Fibroblast of skin of back (primary cell): ENCODE measurements at places on chromosomes 4 and X.

GRCh38 chrX:148134578-148134977 is 153.4 kb downstream of the FMR1NB start:
- no peak for DNase-seq

DNA sequence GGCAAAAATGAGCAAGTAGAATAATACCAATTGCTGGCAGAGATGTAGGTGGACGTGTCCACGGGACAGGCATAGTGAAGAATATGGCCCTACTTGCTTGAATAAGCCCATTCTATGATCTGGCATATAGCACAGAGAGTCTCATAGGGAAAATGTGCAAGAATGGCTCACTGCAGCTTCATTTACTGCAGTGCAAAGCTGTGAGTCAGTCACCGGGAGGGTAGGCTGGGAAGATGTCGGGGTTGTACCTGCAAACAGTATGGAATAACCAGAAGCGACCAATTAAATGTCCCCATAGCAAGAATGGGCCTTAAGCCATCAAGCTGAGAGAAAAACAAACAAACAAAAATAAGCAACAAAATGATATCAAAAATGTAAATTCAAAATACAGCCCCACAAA is 74.3 kb downstream of the DHX15 start:
- no peak for DNase-seq

GRCh38 chrX:130770615-130771014 is 132.4 kb downstream of the ENOX2 start:
- DNase-seq: peak; percentile 83

DNA sequence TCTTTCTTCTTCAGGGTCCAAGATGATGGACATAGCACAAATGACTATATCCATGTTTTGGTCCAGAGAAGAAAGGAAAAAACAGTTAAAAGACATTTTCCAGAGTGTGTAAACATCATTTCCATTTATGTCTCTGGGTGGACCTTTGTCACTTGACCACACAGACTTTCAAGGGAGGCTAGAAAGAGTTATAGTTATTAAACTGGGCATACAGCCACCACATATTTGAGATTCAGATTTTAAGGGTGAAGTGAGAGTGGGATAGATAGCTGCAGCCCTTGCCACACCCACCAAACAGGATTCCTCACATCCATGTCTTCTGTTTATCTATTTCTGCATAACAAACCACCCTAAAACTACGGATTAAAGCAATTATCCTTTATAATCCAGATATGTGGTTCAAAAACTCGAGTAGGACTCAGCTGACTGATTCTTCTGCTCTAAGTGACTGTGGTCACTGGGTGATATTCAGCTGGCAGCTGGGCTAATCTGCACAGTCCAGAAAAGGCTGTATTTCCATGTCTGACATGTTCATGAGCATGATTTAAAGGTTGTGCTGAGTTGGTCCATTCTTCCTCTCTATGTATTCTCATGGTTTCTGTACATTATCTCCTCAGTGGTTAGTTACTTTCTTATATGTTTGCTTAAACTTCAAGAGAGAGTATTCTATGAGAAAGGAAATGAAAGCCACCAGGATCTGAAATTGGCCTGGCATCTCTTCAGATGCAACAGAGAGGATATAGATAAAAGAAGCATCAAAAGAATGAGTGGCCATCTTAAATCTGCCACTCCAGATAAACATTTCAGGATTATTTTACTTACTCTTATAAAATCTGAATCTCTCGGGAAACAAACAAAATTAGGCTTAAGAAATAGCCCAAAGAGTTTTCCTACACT is 459.8 kb upstream of the CTSO start:
- DNase-seq: no peak

DNA sequence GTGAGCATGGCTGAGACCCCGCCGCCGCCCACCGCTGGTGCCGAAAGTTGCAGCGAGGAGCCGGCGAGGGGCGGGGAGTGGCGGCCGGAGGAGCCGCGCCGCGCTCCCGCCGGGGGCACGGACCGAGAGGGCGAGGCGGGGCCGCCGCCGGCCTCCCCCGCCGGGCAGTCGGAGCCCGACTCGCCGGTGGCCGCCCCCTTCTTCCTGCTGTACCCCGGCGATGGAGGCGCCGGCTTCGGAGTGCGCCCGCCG is 16.5 kb downstream of the UTP3 start:
- no peak for DNase-seq

DNA sequence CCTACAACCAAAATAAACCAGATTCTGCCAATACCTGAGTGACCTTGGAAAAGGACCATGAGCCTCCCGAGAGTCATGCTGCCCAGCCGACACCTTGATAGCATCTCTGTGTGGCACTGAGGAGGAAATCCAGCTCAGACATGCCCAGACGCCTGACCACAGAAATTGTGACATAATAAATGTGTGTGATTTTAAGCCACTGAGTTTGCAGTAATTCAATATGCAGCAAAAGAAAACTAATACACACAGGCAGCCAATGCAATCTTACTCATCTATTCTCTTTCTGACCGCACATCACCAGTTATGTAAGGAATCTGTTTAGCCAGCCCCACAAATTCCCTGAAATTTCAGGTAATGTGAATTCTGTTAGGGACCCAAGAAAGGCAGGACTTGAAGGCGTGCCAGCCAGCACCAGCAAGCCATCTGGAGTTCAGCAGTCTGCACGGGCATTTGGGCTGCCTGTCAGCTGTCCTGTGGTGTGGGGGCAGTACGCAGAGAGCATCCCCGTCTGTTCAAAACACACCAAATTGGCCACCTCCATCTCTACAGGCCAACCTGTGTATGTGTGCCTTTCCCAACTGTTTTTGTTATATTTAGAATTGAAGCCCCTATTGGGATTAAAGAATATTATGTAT is 176.4 kb downstream of the NLGN4X start:
- no peak for DNase-seq

DNA sequence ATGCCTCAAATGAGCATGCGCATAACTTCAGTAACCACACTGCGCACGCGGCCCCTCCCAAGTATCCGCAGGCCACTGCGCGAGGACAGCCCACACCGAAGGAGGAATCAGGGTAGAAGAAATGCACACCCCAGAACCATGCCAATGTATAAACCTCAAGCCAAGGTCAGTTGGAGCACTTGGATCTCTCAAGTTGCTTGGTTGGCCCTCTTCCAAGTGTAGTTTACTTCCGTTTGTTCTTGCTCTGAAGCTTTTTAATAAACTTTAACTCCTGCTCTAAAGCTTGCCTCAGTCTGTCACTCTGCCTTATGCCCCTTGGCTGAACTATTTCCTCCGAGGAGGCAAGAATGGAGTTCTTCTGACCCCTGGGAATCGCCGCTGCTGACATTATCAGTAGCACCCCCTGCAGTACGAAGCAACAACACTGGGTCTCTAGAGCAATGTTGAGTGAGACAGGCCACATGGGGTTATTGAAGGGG is 22.0 kb upstream of the SPINK2 start:
- DNase-seq: no peak

DNA sequence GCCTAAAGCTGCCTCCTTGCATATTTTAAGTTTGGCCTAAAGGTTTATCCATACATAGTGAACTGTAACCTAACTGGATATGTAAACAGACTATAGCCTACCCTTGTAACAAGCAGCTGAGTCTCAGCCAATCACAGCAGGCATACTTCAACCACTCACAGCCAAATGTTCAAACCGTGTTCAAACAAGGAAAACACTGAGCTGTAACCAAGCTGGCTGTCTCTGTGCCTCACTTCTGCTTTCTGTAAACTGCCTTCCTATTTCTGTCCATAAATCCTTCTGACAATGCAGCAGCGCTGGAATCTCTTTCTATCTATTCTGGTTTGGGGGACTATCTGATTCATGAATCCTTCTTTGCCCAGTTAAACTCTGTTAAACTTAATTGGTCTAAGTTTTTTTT is 16.4 kb downstream of the DSPP start:
- DNase-seq: no peak

DNA sequence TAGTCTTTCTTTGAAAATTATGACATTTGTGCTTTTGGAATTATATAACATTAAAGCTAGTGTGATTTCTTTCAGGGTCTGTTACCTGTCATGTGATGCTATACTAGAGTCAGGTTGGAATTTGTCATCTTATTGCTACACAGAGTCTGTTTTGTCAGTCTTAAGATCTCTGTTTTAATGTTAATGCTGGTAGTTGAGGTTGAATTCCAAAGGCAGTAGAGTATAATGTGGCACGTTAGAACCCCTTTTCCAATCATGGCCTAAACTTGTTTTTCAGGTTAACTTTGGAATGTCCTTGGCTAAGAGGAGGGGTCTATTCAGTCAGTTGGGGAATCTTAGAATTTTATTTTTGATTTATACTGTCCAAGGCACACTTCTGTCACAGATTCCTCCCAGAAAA is 258.5 kb downstream of the PABPC4L start:
- DNase-seq: no peak

GRCh38 chrX:100408713-100409609 is 1.1 kb downstream of the PCDH19 start:
- no peak for DNase-seq

DNA sequence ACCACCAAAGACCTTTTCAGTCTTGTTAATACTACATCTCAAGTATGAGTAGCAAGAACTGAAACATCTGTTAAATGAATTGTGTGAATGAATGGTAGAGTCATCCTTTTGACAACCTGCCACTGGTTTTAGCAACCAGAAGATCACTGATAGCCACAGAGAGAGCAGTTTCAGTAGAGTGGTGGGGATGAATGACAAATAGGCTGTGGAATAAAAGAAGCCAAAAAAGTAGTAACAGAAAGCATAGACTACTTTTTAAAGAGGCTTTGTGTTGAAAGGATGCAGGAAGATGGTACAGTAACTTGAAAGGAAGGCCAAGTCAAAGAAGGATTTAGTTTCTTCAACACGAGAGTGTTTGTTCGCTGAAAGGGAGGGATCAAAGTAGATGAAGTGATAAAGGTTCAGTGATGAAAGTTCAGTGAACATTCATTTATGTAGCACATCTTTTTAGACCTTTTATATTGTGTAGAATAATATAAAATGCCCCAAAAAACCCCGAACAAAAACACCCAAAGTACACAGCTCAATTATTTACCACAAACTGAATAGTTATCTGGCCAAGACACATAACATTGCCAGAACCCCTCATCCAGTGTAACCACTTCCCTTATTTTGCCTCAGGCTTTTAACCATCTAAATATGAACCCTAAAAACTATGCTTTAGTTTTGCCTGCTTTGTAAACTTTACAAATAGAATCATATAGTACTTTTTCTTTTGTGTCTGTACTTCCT is 40.1 kb upstream of the EIF1AX start:
- no peak for DNase-seq

DNA sequence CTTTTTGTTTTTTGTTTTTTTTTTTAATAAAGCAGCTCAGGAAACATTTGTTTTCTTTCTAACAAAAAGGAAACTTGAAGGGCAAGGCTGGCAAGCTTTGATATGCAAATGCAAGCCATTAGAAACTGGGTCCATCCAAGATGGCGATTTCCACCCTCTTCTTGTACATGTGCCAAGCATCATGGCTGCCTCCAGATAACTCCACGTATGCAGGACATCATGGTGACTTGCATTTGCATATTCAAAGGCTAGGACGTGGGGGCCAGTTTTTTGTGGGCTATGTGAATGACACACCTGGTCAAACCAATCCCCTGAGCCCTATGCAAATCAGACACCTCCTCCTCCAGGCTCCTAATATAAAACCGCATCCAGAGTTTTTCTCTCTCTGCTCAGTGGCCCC is 692.6 kb downstream of the FAM133A start:
- no peak for DNase-seq

DNA sequence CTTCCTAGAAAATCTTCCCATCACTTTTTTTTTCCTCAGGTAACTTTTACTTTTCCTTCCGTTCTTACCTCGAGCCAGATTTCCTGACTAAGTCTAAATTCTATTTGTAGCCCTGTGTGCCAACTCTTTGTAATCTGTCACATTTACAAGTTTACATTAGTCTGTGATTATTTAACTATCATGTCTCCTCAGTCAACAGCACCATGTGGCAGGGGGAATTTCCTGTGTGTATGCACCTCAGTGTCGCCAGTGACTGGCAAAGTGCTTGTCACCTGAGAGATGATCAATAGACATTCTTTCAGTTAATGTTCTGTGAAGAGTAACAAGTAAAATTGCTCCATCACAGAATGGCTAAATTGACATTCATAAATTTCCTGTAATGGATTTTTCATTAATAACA is 468.5 kb downstream of the PDGFC start:
- no peak for DNase-seq

- DNase-seq: no peak
Observed at GRCh38 chr4:54368281-54369265, 139.5 kb downstream of the PDGFRA start.

GRCh38 chrX:63250253-63250868 is 100.8 kb downstream of the SPIN4 start:
- DNase-seq: peak; percentile 78

DNA sequence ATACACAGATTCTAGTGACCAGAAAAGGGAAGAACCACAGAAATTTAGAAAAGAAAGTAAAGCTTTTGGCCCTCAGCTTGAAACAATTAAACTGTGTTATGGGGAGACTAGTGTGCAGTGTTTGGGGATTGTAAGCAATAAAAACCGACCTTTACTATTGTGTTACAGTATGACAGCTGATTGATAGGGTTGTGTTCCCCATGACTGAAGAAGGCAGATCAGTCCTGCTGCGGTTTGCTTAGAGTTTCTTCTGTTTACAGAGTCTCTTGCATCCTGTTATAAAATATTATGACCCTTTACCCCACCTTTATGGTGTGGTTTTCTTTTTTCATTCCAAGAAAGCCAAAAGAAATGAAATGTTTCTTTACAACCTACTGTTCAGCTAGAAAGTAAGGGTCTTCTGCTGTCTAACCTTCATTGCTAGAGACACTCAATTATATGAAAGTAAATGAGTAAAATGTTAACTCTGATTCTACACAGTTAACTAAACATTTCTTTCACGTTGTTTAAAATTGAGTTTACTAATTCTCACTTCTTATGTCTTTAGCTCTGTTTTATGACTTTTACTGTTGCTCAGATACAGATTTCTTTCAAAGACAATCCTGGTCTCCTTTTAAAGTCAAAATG is 18.1 kb downstream of the CHIC1 start:
- DNase-seq: no peak

- no peak for DNase-seq
Observed at GRCh38 chr4:34198966-34199365, 2045.3 kb downstream of the ARAP2 start.

DNA sequence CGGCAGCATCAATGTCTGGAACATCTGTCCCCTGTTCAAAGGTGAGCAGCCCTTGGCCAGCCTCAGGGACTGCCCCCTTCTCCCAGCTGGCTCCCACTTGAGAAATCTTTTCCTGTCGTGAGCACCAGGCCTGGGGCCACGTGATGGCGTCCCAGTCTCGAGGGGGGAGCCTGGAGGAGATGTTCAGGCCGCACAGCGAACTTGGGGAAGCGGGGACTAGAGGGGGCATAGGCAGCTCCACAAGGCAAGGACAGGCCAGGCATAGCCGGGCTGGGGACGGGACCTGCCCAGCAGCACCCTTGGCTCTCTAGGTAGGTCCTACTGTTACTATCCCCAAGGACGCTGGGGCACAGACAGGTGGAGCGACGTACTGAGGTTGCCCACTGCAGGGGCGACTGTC is 2.7 kb downstream of the SLC6A8 start:
- no peak for DNase-seq

DNA sequence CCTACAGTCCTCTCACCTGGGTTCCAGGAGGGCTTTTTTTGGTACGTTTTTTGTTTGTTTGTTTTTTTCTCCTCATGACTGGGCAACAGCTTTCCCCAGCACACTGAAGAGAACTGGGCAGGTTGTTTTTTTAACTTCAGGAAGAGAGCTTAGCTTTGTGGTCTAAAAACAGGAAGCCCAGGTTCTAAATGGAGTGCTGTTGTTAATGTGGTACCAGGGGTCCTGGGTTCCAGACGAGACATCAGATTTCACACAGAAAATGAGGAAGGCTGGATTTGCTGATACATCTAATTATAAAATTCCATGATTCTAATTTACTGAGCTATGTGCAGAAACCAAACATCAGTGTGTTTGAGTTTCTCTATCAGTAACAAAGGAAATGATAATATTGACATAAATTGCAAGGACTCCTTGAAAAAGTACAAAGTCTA is 4.2 kb downstream of the MYOZ2 start:
- no peak for DNase-seq
